ENCODE measurements at places on chromosomes 4 and X.
A peak's percentile ranks its signal among the peaks of the same experiment; 100 is the strongest.

GRCh38 chrX:39756086-39756883 is 341.5 kb downstream of the BCOR start:
- DNase-seq: no peak

DNA sequence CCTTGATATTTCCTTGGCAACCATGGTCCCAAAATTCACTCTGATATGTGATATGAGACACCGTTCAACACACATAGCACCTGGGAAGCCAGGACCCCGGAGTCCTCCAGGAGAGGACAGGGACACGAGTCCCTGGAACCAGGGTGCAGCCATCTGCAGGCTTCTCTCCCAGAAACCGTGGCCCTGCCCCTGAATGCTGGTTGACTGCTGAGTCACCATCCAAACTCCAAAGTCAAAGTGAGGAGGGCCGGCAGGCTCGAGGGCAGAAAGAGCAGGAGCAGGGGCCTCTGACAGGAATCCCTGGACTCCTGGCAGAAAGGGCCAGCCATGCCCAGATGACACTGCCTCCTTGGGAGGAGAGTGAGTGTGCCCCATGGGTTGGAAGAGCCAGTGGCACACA is 6.9 kb upstream of the PNMA6A start:
- no peak for DNase-seq

- no peak for DNase-seq
Measured at GRCh38 chrX:71989768-71990426, 79.3 kb downstream of the NHSL2 start.

DNA sequence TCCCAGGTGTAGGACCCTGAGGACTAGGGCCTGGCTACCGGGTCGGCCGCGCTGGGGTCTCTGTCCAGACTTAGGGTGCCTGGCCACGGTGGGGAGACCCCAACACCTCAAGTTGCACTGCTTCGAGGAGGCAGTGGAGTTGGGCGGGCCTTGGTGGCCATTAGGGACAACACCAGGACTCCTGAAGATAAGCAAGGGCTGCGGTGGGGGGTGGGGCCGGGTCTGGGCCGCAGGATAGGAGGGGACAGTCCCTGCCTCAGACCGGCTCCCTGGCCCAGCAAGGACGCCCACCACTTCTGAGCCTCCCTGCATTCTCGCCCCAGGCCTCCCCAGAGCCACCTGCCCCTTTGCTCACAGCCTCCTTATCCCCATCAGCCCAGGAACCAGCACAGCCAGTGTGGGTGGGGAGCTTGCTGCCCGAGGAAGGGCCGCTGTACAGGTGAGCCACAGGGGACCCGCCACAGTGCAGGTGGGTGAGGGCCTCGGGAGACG is 5.5 kb upstream of the MXD4 start:
- no peak for DNase-seq

DNA sequence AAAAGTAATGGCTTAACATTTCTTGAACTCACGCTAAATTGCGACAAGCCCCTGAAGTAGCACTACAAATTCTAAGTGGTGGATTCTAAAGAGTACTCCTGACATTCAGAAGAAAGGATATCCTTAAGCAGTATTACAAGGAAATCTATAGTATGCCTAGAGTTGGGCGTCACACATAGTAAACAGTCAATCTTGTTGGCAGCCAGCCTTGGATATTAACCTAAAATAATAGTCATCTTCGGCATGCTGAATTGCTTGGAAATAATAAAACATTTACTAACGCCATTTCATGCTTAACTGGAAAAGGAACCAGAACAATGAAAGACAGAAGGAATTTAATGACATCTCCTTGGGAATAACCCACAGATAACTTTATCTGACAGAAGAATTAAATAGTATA is 18.6 kb downstream of the ATP8A1 start:
- no peak for DNase-seq

DNA sequence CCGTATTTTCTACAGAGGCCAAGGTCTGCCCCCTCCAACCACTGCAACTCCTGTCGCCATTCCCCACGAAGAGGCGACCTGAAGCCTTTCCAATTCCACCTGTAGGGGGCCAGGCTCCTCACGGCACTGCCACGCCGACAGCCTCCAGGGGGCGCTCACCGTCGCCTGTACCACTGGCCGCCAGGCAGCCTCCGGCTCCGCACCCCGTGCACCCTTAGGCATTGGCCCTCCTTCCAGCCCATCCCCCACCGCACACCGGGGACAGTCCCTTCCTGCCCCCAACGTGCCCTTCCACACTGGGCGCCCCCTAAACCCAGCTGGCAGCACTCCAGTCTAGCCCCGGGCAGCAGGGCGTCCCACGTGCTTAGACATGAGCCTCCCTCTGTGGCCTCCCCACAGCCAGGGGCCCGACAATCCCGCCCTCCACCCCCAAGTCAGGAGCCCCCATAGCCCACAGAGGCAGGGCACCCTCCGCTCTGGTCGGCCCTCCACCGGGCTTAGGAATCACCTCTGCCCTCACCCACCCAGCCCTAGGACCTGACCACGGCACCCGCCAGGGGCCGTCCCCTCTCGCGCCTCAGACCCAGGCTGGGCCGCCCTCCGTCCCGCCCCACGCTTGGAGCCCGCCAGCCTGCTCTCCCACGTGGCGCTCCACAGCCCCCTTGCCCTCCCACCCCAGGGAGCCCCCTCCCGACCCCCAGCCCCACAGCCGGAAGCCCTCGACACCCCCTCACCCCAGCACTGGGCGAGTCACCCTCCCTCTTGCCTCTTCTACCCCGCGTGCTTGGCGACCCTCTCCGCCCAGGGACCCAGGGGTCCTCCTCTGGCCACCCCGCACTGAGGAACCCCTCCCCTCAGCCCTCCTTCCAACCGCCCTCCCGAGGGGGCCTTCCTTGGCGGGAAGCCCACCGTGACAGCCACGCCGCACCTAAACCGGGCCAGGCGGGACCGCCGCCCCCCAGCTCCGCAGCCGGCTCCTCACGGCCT is 711 bp downstream of the PNMA6E start:
- peak; percentile 54 for DNase-seq
